H4 (cell line): ENCODE measurements at places on chromosomes 3 and 15. TPM values are rescaled to one million over a fixed set of nuclear protein-coding genes. Genes with fewer than 3 reads are reported as not detected.

DNA sequence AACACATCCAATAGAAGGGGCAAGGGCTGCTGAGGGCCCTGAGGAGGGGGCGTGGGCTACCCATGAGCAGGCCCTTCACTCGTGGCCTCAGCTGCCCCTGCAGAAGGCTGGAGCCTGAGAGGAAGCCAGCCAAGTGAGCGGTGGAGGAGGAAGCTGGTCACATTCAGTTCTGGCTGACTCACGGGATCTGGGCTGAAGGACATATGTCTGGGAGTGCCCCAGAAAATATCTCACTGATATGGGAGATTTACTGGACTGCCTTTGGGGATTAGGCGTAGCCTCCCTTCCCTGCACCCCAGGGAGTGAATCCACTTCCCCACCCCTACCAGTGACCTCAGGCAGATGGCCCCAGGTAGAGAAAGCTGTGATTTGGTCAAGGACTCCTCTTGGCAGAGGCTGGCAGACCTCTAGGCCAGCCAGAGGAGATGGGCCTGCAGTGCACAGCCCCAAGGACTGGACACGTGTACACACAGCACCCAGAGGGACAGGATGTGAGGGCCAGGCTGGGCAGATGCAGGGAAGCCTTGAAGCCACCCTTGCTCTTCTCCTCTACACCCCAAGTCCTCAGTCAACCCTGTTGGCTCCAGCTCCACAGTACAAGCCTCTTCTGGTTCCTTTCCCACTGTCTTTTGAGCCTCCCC lies 14.2 kb upstream of the ANKDD1A start:
- DNase-seq, result no peak

- DNase-seq, result peak; percentile 5
Observed at GRCh38 chr15:56383010-56383409, 17.8 kb downstream of the TEX9 start.

DNA sequence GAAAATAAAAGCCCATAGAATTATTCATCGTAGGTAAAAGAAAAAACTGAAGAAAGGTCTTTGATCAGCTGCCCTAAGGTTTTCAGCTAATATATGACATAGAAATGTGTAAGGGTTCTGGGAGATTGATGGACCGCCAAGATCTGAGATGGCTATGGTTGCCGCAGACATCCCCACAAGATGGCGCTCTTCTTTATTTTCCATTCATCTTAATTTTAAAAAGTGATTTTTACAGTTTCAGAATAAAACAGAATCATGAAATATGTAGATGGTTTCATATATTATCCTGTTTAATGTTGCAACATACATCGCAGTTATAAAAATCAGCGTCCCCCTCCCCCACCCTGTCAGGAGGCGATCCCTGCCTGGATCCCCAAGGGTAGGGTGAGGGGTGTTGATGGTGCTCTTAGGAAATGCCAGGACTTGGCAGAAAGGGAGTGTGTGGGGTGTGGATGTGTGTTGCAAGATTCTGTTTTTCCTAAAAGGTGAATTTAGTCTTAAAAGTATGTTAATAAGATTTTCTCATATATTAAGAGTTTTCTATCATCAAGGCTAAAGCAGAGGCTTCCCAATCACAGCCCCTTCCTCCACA lies 68.8 kb downstream of the ANXA2 start:
- DNase-seq, result no peak

GRCh38 chr3:161163297-161163696 lies 57.8 kb upstream of the NMD3 start:
- DNase-seq, result peak; percentile 98

DNA sequence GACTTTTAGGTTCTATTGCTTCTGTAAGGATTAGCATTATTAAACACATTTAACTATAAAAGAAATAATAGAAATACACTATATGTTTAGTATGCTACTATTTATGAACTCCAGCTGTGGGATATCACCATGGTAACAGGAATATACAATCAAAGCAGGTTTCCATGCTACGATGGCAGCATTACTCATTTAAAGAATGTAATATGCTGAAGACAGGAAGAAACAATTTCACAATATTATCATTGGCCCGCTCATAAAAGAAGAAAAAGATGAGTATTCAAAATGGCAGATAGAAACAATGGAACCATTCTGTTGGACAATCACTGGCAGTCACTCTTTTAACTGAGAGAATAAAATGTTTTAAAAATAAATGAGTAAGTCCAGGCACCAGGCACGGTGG lies 153.4 kb downstream of the CBLB start:
- DNase-seq, result peak; percentile 4

DNA sequence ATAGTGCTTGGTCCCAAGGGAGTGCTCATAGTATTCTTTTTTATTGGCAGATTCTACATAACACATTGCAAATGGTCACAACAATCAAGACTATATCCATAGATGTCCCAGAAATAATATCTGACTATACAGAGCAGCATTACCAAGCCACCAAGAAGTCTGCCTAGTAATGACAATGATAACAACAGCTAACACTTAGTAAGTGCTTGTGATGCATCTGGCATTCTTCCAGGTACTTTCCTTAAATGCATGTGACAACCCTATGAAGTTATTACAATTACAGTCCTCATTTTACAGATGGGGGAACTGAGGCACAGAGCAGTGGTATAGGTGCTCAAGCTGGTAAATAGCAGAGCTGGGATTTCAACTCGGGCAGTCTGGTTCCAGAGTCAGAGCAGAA lies 49.6 kb upstream of the ICE2 start:
- no peak for DNase-seq

DNA sequence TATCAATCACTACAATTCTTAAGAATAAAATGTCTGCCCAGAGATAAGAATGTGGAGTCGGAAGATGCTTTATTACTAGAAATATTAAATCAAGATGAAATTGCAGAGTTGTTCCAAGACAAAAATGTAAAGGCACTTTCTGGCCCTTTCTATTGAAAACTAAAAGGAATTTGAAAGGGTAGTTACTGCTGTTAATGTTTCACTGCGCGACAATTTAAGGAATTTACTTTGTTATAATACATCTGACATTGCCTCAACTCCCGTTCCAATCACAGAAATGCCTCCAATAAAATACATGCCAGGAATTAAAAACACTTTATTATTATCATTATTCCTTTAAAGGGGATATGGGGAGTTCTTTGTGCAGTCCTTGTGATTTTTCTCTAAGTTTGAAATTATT lies 26.4 kb downstream of the RSL24D1 start:
- DNase-seq, result no peak

DNA sequence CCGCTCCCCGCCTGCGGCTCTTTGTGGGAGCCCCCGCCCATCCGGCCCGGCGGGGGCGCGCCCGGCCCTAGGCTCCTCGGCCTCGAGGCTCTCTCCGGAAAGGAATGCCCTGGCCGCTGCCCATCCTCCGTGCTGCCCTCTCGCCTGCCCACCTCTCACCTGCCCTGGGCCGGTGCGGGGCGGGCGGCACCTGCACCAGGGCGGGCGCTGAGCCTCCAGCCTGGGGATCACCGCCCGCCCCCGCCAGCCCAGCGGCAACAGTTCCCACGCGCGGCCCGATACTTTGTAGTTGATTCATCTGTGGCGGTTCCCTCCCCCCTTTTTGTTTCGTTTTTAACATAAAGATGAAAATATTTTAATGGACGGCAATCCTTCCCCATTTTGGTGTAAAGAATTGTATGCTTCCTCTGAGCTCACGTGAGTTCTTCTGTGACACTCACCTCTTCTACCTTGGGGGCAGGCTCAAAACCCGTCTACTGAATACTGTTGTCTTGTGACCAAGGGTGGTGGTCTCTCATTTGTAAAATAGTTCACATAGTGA lies 1.9 kb downstream of the KLF13 start:
- DNase-seq, result no peak

- DNase-seq, result no peak
Observed at GRCh38 chr3:23879485-23879884, 37.3 kb downstream of the NKIRAS1 start.

GRCh38 chr3:10577486-10577885 lies 72.1 kb upstream of the ATP2B2 start:
- no peak for DNase-seq

DNA sequence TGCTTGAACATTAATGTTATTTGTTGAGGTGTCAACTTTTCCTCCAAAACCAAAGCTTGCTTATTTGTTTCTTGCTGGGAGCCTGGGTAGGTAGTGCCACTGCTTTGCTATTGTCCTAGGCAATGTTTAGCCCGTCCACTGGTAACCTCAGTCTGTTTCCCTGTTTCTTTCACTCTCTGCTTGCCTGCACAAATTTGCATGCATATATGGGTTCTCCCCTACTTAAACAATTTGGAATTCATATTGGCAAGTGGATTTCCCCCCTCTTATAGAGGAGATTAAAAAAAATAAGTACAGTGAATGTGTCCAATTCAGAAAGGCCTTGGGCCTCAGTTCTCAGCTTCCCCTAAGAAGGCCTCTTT lies 45.0 kb upstream of the BOC start:
- no peak for DNase-seq

- no peak for DNase-seq
Observed at GRCh38 chr15:26983822-26984221, 12.8 kb downstream of the GABRG3 start.

GRCh38 chr3:100004931-100005330 lies 109.4 kb downstream of the FILIP1L start:
- DNase-seq, result no peak

GRCh38 chr3:195031574-195032003 lies 239.4 kb downstream of the XXYLT1 start:
- DNase-seq, result no peak

GRCh38 chr3:169072494-169072893 lies 591.0 kb downstream of the MECOM start:
- DNase-seq, result no peak

- DNase-seq, result no peak
Observed at GRCh38 chr3:124856677-124857076, 30.5 kb downstream of the ITGB5 start.

GRCh38 chr3:126419151-126419703 lies 24.5 kb downstream of the CFAP100 start:
- no peak for DNase-seq

DNA sequence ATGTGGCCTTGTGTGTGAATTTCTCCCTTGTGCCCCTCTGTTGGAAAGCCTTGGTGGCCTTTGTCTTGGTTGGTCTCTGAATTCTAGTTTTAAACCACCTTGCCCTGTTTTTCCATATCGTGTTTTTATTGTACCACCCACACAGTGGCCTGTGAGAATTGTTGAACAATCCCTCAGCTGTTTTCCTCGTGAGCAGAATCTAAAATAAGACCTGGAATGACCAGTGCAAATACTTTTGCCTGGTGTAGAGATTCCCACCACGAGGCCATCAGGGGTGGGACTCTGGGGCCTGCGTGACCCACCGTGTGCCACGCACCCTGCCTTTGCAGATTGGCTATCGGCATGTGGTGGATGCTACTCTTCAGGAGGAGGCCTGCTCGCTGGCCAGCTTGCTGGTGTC lies 19.0 kb upstream of the CLEC3B start:
- DNase-seq, result no peak

DNA sequence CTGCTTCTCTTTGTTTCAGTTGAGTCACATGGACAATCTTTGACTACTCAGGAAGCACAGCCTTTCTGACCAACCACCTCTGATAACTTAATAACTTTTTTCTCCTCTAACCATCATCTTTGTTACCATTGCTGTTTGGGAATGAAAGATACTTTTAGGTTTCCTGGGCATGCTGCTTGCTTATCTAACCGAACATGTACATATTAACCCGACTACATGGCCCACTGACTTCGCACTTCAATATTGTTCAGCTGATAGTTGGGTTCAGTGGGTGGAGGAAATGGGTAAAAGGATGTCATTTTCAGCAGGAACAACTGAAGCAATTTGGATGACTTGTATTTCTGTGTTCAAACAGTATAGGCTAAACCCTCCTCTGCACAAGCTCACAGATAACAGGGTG lies 214.3 kb downstream of the SQOR start:
- DNase-seq, result no peak

- no peak for DNase-seq
Observed at GRCh38 chr3:59256230-59256629, 206.4 kb upstream of the CFAP20DC start.

DNA sequence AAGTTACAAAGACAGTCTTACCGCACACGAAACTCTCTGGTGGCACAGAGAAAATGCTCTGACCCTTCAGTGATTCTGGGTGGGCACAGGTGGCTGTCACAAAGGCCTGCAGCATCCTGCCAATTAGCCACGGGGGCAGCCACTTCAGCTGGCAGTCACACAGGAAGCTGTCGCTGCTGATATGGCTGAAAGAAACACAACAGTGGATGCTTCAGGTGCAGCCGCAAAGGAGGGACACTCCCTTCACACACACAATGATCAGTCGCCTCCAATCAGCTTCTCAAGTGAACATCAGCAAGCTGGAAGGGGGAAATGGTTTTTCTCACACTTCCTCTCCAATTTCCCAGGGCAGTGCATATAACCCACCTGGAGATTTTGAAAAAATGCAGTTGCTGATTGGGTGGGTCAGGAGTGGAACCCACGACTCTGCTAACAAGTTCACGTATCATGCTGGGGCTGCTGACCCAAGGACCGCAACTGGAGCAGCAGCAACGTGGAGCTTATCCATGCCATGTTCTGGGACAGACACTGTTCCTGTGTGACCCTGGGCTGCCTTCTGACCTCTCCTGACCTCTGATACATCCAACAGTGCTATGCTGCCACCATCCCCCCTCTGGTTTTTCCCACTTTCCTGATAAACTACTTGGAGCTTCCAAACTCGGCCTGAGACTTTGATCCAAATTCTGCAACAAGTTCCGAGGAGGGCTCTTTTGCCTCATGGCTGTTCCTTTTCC lies 106.6 kb downstream of the LRIG1 start:
- DNase-seq, result no peak

DNA sequence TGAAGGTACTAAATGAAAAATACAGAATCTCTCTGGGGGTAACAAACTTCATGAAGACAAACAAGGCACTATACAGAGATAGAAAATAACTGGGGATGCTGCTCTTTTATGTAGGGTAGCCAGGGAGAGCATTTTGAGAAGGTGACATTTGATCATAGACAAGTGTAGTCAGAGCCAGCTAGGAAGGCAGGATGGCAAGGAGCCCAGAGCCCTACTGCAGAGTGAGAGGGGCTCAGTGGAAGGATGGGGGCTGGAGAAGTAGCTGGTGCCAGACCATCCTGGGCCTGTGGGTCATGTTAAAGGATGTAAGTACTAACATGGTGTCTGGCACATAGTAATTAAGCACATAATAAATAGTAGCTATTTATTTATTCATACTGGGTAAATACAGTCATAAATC lies 133.6 kb downstream of the MEIS2 start:
- DNase-seq, result no peak

PDE8A gene
- total RNA-seq, result 16.4 and 21.5 TPM in 2 replicates

REC114 gene
- total RNA-seq, result not detected in 2 replicates

CCDC33 gene
- 2.0 and 2.8 TPM in 2 replicates for total RNA-seq

IGDCC3 gene
- total RNA-seq, result not detected in 2 replicates

CSPG4 gene
- 0.14 TPM in 2 replicates for total RNA-seq

UQCRC1 gene
- 171 and 176 TPM in 2 replicates for total RNA-seq

TMPRSS7 gene
- total RNA-seq, result 0.12 TPM in 1 of 2 replicates, not detected in the other

DLEC1 gene
- total RNA-seq, result 0.10 TPM in 1 of 2 replicates, not detected in the other

MNS1 gene
- total RNA-seq, result 0.62 and 0.66 TPM in 2 replicates

GOLGA6L9 gene
- total RNA-seq, result 0.37 and 0.75 TPM in 2 replicates

LIPC gene
- total RNA-seq, result 0.43 and 1.6 TPM in 2 replicates

BHLHE40 gene
- 28.0 and 38.3 TPM in 2 replicates for total RNA-seq

HES1 gene
- total RNA-seq, result 19.3 and 22.5 TPM in 2 replicates

VGLL3 gene
- total RNA-seq, result 2.9 and 3.1 TPM in 2 replicates
